Lung (tissue), 17 donors: ENCODE measurements at places on chromosomes 12 and 14. TPM values are rescaled to one million over a fixed set of nuclear protein-coding genes. Genes with fewer than 3 reads are reported as not detected.

Gene SLC41A2
- polyA plus RNA-seq, result 22.4 TPM

Gene PTPRQ
- polyA plus RNA-seq, result 0.26 TPM

Gene RTL1
- not detected for polyA plus RNA-seq

Gene GYS2
- 0.03 TPM for polyA plus RNA-seq

Gene PLA2G1B
- 24.4 TPM for polyA plus RNA-seq

Gene CLECL1
- polyA plus RNA-seq, result 0.72 TPM

Gene PTPRB
- 24.5 TPM for polyA plus RNA-seq

Gene DDN
- polyA plus RNA-seq, result 0.04 TPM

Gene KRT83
- polyA plus RNA-seq, result not detected

Gene ANO2
- polyA plus RNA-seq, result 8.3 TPM

Gene LPAR5
- polyA plus RNA-seq, result 0.51 TPM

Gene CYP27B1
- polyA plus RNA-seq, result 5.8 TPM

Gene COQ10A
- 5.8 TPM for polyA plus RNA-seq

Gene ETNK1
- polyA plus RNA-seq, result 28.6 TPM

Gene MGAT4C
- polyA plus RNA-seq, result 0.04 TPM
